ENCODE measurements at places on chromosomes 2 and 18. TPM values are rescaled to one million over a fixed set of nuclear protein-coding genes. Genes with fewer than 3 reads are reported as not detected.

ANKRD44 gene
- total RNA-seq, result 73.8 TPM

CNGA3 gene
- total RNA-seq, result 0.23 TPM

TUBB8B gene
- total RNA-seq, result not detected

GREB1 gene
- 2.9 TPM for total RNA-seq

- no peak for DNase-seq
Measured at GRCh38 chr2:111897630-111897923, 830 bp upstream of the MERTK start.

GRCh38 chr2:235151152-235151551 lies 199.3 kb downstream of the SH3BP4 start:
- no peak for DNase-seq

DNA sequence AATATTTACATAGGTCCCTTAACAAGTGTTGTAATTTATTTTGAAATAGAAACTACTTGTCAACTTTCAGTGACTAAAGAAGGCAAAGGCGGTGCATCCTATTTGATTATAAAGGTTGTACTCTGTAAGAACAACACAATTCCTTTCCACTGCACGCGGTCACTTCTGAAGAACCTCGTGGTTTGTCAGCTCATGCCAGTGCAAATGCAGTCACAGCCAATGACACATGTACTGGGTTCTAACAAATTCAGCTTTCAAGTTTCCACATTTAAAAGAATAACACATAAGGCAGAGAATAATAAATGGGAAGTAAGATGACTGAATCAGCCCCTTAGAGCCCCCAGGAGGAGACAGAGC lies 39.7 kb downstream of the CYB5A start:
- DNase-seq, result no peak

- no peak for DNase-seq
Measured at GRCh38 chr2:224591220-224591619, 6.1 kb upstream of the CUL3 start.

DNA sequence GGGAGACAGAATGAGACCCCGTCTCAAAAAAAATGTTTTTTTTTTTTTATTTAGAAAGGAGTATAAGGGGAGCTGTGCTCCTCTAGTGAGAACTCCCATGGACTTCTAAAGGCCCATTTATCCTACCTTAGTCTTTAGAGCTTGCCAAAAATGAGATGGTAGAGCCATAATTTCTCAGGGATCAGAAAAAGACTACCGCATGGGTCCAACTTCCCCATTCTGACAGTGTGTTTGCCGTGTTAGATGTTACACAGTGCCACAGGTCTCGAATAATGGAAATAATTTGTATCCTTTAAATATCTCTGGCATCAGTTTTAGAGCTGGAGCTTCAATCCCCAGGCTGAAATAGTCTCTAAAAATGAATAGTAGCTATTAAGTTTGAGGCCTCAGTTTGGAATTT lies 6.0 kb upstream of the SLC39A10 start:
- DNase-seq, result no peak

RIT2 gene
- not detected for total RNA-seq

GRCh38 chr18:22538426-22538825 lies 120.7 kb upstream of the CTAGE1 start:
- no peak for DNase-seq

MYO3B gene
- total RNA-seq, result 0.03 TPM

GRCh38 chr2:224776795-224777558 lies 60.8 kb upstream of the CCDC195 start:
- no peak for DNase-seq

GRCh38 chr2:176039375-176039774 lies 37.3 kb upstream of the LNPK start:
- no peak for DNase-seq

DNA sequence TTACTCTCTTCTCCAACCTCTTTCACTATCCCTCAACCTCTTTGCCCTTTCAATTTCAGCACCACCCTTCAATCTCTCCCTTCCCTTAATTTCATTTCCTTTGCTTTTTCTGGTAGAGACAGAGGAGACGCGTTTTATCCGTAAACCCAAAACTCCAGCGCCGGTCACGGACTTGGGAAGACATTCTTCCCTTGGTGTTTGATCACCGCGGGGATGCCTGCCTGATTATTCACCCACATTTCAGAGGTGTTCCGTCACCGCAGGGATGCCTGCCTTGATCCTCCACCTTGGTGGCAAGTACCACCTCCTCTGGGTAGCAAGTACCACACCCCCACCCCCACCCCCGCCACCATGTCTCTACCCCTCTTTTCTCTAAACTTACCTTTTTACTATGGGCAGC lies 669.4 kb upstream of the PKDCC start:
- no peak for DNase-seq

DNA sequence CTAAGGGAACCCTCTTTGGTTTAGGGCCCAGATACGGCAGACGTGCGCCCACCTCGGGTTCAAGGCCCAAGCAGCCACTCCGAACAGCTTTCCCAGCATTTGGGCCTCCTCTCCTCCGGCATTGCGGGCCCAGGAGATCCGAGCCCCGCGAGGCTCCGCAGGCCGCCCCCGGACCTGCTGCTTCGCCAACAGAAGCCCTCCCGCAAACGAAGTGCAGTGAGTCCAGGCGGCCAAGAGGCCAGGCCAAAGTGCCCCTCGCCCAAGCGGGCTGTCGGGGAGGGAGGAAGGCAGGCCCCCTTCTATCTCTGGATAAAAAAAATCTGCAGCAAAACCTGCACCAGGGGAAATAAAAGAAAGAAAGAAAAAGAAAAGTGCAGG lies 6.0 kb downstream of the EN1 start:
- no peak for DNase-seq

Data from lung (tissue), 17 donors.